ENCODE measurements at places on chromosomes 4 and X. TPM values are rescaled to one million over a fixed set of nuclear protein-coding genes. Genes with fewer than 3 reads are reported as not detected.

The ARMCX4 gene
- total RNA-seq: 13.4 TPM

DNA sequence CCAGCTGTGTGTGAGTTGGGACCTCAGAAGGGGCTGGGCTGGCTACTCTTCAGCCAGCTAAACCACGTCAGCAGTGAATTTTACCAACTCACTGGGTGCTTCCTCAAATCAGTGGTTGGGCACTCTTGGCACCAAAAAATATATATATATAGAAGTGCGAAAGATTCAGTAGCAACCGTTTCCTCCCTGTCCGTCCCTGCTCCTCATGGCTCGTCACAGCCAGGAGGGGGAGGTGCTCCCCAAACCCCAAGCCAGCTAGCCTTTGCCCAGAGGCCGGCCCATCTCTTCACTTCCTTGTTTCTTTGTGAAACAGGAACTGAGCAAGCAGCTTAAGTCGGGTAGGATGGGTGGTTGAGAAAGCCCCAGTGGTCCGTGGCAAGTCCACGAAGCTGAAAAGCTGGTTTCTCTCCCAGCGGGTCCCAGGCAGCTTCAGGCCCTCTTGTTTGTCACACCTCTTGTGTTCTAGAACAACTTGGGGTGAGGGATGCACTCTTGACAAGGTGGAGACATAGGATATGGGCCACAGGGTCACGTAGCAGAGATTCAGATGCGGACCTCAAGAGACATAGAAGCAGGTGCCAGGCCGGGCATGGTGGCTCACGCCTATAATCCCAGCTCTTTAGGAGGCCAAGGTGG, 6.8 kb upstream of the SASH3 start:
- no peak for DNase-seq

- DNase-seq: no peak
These were observed 541.4 kb downstream of the ADGRL3 start for GRCh38 chr4:61741327-61742096.

DNA sequence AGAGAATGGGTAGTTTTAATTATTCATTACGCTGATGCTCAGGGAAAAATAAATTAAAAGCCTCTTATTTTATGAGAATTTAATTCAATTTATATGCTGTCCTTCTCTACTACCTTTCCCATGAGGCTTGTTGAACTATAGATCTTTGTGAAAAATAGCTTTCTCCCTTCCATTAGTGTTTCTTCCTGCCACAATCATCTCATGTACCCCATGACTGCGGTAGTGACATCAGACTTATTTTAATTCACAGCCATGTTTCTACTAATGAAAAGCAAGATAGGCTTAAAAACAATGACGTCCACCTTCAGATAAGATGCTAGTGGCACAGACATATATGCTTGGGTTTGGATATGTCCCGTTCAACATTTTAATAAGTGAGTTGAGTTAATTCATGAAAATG, 87.4 kb upstream of the TMEM47 start:
- no peak for DNase-seq

The CSAG2 gene
- not detected for total RNA-seq

DNA sequence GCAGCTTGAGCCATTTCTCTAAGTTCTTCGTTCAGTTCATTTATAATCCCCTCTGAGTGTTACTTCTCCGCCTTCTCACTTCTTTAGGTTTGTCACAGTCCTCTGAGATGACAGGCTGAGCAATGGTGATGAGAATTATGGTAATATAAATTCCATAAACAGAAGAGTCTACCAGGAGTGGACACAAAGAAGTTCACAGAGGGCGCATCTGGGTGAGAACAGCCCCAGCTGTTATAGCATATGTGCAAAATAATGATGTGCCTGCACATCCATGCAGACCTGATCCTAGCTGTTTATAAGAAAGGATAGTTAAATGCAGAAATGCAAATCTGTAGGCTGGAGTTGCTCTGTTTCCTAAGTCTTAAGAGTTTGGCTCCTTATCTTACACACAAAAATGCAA, 377.5 kb downstream of the KCNIP4 start:
- DNase-seq: no peak

The MFAP3L gene
- total RNA-seq: 15.2 TPM

GRCh38 chrX:115191490-115192243, 2.5 kb downstream of the RBMXL3 start:
- DNase-seq: no peak

DNA sequence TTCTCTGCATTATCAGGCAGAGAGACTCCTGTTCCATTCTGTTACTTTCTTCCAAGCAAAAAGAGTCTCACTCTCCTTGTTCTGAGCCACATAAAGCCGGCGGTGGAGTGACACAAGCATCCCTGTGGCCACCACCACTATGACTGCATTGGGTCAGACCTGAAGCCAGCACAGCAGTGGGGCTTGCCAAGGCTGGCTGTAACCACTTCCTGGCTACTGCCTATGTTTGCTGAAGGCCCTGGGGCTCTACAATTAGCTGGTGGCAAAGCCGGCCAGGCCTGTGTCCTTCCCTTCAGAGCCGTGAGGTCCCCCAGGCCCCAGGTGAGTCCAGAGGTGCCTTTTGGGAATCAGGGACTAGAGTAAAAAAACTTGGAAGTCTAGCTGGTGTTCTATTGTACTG, 31.8 kb downstream of the PLAC8 start:
- no peak for DNase-seq

The PFKFB1 gene
- not detected for total RNA-seq

DNA sequence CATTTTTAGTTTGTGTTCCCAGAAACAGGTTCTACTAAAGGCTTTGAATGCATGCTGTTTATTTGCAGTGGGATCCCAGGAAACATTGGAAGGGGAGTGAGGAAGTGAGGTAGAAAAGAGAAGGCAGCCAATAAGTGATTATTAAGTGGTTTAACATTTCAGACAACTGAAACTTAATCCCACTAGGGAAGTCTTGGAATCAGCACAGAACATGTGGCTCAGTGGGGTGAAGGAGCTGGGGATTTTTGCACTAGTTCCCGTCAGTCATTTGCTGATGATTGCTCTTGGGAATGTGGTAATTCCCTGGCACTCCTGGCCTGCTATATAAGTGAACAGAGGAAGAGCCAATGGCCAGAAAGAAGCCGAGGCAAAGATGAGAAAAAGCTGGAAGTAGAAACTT, 1053.0 kb upstream of the IGFBP7 start:
- DNase-seq: no peak

DNA sequence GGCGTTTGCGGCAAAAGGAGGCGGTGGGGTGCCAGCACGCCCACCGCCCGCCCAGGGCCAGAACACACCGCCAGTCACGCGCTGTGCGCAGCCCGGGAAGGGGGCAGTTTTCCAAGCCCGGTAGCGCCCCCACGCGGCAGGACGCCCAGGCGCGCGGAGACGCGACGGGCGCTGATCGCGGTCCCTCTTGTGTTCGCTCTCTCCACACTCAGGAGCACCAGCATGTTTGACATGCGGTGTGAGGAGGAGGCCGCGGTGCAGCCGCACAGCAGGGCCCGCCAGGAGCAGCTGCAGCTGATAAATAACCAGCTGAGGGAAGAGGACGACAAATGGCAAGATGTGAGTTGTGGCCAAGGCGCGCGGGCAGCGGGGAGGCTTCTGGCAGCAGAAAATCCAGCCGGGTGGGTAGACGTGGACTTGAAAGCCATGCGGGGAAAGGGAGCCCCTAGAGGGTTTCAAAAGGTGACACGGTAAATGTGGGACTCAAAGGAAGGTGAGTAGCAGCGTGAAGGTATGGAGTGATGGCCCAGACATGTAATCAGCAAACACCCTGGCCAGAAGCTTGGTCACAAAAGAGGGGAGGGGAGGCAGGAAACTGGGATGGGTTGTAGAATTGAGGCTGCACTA, 104.1 kb downstream of the PHOX2B start:
- DNase-seq: no peak

- DNase-seq: no peak
These were observed 1496.7 kb downstream of the TECRL start for GRCh38 chr4:62912531-62912930.

GRCh38 chrX:46865281-46865680, 28.4 kb downstream of the RP2 start:
- DNase-seq: no peak

GRCh38 chr4:153549405-153549804, 83.2 kb downstream of the TMEM131L start:
- no peak for DNase-seq

The SNCA gene
- total RNA-seq: 1.5 TPM

The TASL gene
- 0.42 TPM for total RNA-seq

The CLRN2 gene
- not detected for total RNA-seq

GRCh38 chr4:47695260-47695659, 142.6 kb downstream of the CORIN start:
- DNase-seq: no peak

DNA sequence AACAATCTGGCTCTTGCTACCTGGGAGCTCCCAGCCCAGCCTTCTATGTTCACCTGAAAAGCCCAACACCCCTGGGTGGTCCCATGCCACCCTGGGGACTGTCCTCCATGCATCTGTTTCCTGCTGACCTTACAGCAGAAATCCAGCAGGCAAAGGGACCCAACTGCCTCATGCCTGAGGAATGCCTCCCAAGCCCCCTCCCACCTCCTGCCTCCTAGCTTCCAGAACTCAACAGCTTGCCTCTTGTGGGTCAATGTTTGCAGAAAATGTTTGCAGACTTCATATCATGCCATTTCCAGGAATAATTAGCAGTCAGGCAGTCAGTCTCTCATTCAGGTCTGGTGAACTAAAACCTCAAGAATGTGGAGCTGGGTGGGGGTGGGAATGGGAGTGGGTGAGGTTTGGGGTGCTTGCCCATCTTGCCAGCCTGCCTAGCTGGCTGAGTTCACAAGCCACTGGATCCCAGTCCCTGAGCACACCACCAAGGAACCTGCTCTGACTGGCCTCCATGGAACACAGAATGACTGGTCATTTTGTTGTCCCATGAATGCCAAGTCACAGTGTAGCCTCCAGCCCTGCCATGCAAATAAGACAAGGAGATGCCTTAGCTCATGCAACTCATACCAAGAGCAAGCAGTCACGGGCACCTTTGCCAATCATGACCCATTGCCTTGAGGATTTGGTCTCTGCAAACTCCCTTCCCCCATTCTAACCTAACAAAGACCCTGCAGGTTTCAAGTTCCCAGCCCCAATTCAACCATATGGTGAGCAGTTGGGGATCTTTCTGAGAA, 12.1 kb upstream of the PLAC1 start:
- DNase-seq: no peak

DNA sequence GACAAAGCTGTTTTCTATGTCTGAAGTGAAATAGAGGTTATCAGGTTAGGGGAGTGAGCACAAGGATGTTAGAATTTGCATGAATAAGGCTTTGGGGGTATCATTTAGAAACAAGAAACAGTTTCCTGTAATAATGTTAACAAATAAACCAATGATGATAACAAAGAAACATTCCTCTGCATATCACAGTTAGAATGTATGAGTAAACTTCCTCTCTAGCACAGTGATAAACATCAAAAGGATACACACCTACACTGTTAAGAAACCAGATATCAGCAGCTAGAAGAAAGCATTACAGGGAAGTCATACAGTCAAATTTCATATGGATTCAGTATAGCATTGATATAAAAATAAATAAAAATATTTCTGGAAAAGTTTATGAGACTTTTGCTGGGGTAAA, 340.0 kb upstream of the MAGEB16 start:
- no peak for DNase-seq

DNA sequence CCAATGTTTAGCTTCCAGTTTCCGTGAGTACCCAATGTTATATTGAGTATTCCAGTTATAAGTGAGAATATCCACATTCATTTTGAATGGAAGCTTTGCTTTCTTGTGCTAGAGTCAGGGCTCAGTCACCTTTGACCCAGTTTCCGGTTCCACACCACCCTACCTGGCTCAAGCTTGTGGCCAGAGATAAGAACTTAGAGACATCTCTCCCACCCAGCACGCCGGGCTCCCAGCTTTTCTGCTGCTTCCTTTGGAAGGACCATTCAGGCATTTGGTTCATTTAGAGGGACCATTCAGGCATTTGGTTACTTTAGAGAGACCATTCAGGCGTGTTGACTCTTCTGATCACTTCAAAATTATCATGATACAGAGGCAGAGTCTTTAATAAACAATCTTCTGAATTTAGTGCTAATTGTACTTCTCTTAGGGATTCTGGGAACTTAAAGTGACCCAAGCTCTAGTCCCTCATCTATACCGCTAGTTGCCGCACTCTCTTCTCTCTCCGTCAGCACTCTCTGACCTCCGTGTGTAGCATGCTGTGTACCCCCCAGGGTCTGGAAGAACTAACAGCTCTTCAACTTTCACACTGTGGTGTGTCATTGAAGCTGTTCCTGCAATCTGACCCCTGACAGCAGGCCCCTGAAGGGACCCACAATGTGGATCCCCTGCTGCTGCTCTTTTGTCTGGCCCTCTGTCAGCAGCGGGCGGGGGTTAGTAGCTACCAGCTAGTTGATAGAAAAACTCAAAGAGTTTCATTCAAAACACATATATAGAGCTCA, 943.1 kb downstream of the ARAP2 start:
- no peak for DNase-seq

The THOC2 gene
- 103 TPM for total RNA-seq

DNA sequence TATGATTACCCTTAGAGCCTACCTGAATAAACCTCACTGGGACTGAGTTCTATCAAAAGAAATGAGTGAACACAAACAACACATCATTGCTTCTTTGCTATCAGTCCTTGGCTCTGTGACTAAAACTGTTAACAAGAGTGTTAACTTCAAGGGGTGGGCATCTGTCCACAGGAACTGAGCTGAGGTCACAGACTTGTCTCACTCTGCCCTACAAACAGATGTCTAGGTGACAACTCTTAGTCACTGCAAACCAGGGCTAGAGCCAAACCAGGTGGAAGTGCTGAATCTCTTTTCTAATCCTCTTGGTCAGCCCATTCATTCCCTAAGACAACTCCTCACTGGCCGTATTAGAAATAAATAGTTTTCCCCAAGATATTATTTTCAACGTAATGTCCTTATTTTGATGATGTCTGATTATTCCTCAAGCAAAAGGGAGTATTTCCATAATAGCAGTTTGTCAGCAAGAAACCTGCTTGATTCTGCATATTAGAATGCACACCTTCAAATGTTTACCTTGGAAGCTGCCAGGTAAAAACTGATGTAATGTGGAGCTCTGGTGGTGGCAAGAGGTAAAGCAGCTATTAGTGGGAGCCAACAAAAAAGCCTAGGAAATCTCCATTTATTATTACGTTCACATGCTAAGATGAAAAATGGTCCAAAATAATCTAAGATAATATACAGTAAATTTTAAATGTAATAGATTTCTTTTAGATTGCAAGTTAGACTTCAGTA, 4.0 kb downstream of the COL25A1 start:
- DNase-seq: no peak

DNA sequence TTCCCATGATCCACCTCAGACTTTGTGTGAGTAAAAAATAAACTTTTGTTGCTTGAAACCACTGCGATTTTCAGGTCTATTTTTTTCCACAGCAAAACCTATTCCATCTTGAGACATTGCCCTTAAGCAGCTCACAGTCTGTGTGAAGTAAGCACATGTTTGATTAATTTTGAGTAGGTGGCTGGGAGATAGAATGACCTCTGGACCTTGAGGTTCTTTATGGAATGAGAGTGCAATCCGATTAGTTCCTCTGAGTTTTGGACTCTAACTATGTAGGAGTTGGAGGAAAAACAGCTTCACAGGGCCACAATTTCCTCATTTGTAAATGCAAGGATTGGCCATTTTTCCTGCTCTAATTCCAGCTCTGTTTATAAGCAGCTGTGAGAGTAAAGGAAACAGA, 234.1 kb upstream of the IGFBP7 start:
- DNase-seq: no peak
